Activated naive CD8-positive, alpha-beta T cell treated with anti-CD3 and anti-CD28 coated beads, Interleukin-2, amount 50 U/mL, for 24 hours (primary cell): ENCODE measurements at places on chromosomes 2 and 18.

DNA sequence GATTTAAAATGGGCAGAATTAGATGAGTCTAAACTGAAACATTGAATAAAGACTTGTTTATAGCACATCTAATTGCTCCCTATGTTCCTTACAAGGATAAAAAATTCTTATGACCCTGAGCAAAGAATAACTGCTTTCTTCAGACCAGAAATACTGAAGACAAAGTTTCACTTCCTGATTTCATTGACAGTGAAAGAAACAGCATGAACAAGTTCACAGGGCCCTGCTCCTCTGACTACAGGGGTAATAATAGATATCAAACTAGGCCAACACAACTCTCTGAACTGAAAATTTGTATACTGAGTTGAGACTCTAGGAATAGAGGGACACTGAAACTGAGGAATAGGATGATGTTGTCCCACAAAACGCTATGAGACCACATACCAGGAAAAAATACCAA lies 1383.3 kb upstream of the CDH2 start:
- no peaks in the 10 kb centered on the region for H3K27me3 ChIP-seq
- no peak for DNase-seq
- H3K27ac ChIP-seq: no peak overlapping the region
- H3K4me1 ChIP-seq: no peaks in the 10 kb centered on the region
- H3K4me3 ChIP-seq: no peak overlapping the region

DNA sequence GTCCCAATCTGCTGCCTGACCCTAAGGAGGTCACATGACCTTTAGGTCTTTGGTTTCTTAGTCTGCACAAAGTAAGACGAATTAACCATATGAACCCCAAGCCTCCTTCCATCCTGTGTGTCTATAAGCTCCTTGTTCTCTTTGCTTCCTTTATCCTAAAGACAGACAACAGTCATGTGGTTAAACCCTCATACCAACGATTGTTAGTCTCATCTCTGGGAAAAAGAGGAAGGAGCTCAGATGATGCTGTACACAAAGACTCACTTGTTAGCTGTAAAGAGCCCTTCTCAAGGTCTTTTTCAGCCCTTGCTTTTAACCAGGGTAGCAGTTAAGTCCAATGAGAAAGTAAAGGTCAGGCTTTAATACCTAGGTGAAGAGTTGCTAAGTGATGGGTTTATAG lies 443.7 kb downstream of the TNS1 start:
- no peak for DNase-seq
- peaks cover 9% of the 10 kb centered on the region for H3K4me1 ChIP-seq
- H3K27ac ChIP-seq: no peak overlapping the region
- peaks cover 6% of the 10 kb centered on the region for H3K36me3 ChIP-seq

GRCh38 chr2:207123335-207123744 lies 42.4 kb downstream of the KLF7 start:
- DNase-seq: peak; percentile 64
- H3K27me3 ChIP-seq: no peaks in the 10 kb centered on the region
- peaks cover 23% of the 10 kb centered on the region for H3K36me3 ChIP-seq
- peak overlapping the region; percentile 48 for H3K4me3 ChIP-seq
- peak overlapping the region; percentile 80 for H3K27ac ChIP-seq

GRCh38 chr18:10559553-10560451 lies 34.0 kb downstream of the NAPG start:
- peak; percentile 20 for DNase-seq
- peak overlapping the region; percentile 49 for H3K27ac ChIP-seq
- H3K36me3 ChIP-seq: peaks cover 15% of the 10 kb centered on the region
- H3K4me3 ChIP-seq: peak overlapping the region; percentile 1

- H3K4me3 ChIP-seq: no peak overlapping the region
- H3K27me3 ChIP-seq: no peaks in the 10 kb centered on the region
- no peak overlapping the region for H3K27ac ChIP-seq
- DNase-seq: no peak
Measured at GRCh38 chr2:20212871-20213503, 11.9 kb downstream of the SDC1 start.

DNA sequence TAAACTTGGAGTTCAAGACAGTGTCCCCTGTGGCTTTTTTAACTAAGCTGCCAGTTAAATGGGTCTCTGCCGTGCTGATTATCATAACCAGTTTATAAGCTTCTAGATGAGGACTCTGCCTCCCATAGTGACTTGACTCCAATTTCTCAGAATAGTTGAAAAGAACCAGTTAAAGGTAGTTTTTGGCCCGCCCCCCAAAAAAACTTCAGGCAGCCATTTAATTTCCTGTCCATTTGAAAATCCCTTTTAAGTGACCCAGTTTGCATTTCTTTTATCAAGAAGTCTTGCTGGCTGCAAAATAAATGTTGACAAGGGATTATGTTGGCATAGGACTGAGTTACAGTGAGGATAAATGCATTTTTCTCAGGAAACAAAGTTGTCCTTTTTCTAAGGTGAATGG lies 2.3 kb downstream of the SLC20A1 start:
- H3K27me3 ChIP-seq: no peaks in the 10 kb centered on the region
- no peak overlapping the region for H3K27ac ChIP-seq
- peaks cover 62% of the 10 kb centered on the region for H3K4me1 ChIP-seq
- no peak for DNase-seq

DNA sequence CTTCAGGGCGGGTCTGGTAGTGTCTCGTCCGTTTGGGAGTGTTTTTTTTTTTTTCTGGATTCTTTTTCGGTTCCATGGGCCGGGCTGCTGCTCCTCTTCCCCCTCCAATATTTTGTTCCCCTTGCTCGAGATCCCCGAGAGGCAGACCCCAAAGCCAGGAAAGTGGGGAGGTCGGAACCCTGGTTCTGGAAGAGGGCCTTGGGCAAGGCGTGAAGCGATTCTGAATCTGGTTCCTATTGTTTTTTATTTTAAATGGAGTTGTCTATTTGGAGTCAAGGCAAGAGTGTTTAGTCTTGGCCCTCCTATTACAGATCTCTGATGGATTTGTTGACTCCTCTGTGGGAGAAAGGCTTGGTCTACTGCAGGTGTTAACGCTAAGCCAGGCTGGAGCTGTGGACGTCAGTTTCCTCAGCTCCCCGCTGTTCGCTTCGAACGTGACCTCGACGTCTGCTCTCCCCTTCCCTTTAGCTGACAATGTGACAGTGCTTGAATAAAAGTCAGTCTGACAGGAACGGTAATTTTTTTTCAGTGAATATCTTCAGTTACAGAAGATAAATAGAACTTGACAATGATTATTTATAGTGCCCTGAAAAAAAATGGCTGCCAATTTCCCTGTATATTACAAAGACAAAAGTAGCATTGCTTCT lies 683 bp upstream of the DNAJC27 start:
- H3K27ac ChIP-seq: peak overlapping the region; percentile 99
- peaks cover 27% of the 10 kb centered on the region for H3K4me1 ChIP-seq
- peak; percentile 41 for DNase-seq
- H3K36me3 ChIP-seq: peaks cover 1% of the 10 kb centered on the region

- no peak overlapping the region for H3K27ac ChIP-seq
- H3K4me1 ChIP-seq: peaks cover 8% of the 10 kb centered on the region
- H3K4me3 ChIP-seq: peak overlapping the region; percentile 46
- H3K36me3 ChIP-seq: no peaks in the 10 kb centered on the region
- DNase-seq: no peak
- H3K27me3 ChIP-seq: peaks cover 33% of the 10 kb centered on the region
Measured at GRCh38 chr2:58429014-58429875, 188.1 kb upstream of the FANCL start.

GRCh38 chr2:232026910-232027309 lies 65.4 kb downstream of the DIS3L2 start:
- DNase-seq: no peak
- H3K36me3 ChIP-seq: peaks cover 53% of the 10 kb centered on the region
- no peaks in the 10 kb centered on the region for H3K27me3 ChIP-seq

DNA sequence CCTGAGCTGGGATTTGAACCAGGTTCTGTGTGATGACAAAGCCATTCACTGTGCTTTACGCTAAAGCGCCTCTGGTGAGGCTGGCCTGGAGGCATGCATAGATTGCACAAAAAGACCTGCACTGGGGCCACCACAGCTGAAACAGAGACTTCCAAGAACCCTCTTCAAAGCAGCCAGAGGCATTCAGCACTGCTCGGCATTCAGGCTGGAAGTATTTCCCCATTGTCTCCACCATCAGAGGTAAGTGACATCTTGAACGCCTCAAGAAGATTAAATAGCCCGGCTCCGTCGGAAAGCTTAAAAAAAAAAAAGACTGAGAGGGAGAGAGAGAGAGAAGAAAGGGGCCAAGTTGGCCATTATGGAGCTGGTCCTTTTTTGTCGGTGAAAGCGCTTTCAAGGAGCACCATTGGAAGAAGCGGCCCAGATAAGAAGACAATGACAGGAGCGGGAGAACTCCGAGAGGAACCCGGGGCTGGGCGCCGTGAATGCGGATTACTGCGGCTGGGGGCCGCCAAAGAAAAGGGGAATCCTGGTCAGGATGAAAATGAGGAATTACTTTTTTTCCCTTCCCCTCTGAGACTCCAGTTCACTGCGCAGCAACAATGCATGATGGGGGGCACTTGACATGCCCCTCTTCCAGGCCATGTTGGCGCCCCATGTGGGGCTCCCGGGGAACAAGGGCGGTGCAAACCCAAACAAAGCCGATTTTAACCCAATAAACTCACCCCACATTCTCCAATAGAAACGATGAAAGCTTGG lies 228.3 kb downstream of the MYCN start:
- DNase-seq: no peak
- H3K27ac ChIP-seq: no peak overlapping the region
- H3K36me3 ChIP-seq: no peaks in the 10 kb centered on the region
- H3K4me1 ChIP-seq: no peaks in the 10 kb centered on the region

- no peak for DNase-seq
- H3K27ac ChIP-seq: no peak overlapping the region
- peaks cover 37% of the 10 kb centered on the region for H3K27me3 ChIP-seq
- no peaks in the 10 kb centered on the region for H3K36me3 ChIP-seq
Measured at GRCh38 chr18:48531082-48531403, 7.8 kb upstream of the CTIF start.

GRCh38 chr18:26044807-26045206 lies 45.6 kb downstream of the SS18 start:
- peaks cover 33% of the 10 kb centered on the region for H3K36me3 ChIP-seq
- no peaks in the 10 kb centered on the region for H3K27me3 ChIP-seq
- no peak overlapping the region for H3K4me3 ChIP-seq
- peaks cover 11% of the 10 kb centered on the region for H3K4me1 ChIP-seq
- no peak overlapping the region for H3K27ac ChIP-seq

GRCh38 chr2:222813177-222813843 lies 47.5 kb upstream of the ACSL3 start:
- peak overlapping the region; percentile 78 for H3K27ac ChIP-seq
- H3K36me3 ChIP-seq: no peaks in the 10 kb centered on the region
- no peak overlapping the region for H3K4me3 ChIP-seq
- H3K4me1 ChIP-seq: peaks cover 23% of the 10 kb centered on the region

DNA sequence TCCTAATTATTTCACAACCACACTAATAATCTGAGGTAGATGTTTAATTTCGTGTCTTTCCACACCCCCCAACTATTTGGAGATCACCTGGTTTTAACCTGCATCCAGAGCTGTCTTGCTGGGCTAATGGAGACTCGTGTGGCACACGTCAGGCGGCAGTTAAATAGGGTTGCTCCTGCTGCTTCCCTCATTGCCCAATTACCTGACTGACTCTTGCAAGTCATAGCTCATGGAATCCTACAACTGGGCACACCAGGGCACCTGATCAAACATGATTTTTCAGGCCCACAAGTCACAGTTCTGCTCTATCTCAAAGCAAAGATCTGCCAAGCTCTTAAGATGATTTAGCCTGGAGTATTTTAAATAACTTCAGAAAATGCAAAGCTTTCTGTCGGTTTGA lies 1430.4 kb upstream of the ACVR2A start:
- no peak overlapping the region for H3K27ac ChIP-seq
- no peak overlapping the region for H3K4me3 ChIP-seq
- no peaks in the 10 kb centered on the region for H3K27me3 ChIP-seq
- no peak for DNase-seq

DNA sequence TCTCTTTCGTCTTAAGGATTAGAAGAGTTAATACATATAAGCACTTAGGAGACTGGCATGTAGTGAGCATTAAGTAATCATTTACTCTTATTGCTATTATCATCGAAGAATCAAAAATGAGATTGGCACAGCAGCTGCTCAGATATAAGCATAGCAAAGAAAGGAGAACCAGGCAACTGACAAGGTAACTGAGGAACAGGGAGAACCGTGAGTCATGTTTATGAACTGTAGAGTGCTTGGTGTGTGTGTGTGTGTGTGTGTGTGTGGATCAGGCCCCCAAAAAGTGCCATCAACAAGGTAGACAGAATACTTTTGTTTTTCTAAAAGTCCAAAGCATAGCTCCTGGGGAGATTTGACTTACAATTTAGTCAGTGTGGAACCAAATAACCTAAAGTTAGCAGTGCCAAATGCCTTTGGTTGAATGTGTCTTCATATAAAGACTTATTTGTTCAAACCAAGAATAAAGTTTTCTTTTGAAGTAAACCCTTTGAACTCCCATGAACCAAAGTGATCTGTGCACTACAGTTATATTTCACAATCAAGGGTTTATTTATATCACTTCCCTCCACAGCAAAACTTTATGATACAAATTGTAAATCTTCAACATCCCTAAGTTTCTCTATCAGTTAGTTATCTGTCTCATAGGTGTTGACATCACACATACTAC lies 660.6 kb downstream of the NYAP2 start:
- H3K4me3 ChIP-seq: no peak overlapping the region
- no peaks in the 10 kb centered on the region for H3K36me3 ChIP-seq
- no peak for DNase-seq
- no peaks in the 10 kb centered on the region for H3K4me1 ChIP-seq

DNA sequence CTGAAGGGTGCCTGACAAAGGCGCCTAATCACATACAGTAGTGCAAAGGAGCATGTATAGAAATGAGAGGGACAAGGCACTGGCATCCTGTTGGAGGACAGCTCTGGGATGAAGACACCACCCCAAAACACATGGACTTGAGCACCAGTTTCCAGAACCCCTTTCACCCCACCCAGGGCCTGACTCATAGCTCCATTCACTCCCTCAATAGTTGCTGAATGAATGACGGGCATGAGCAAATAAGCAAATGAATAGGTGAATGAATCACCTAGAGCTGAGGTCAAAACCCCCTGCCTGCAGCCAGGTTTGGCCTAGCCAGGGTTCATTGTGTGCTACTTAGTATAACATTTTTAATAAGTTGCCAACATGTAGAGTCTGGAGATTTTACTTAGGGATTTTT lies 66.3 kb downstream of the NRP2 start:
- H3K36me3 ChIP-seq: no peaks in the 10 kb centered on the region
- H3K4me1 ChIP-seq: no peaks in the 10 kb centered on the region
- no peak overlapping the region for H3K27ac ChIP-seq
- peaks cover 10% of the 10 kb centered on the region for H3K27me3 ChIP-seq
- H3K4me3 ChIP-seq: no peak overlapping the region

- no peak overlapping the region for H3K27ac ChIP-seq
- H3K27me3 ChIP-seq: peaks cover 3% of the 10 kb centered on the region
- no peaks in the 10 kb centered on the region for H3K36me3 ChIP-seq
- H3K4me1 ChIP-seq: no peaks in the 10 kb centered on the region
- no peak overlapping the region for H3K4me3 ChIP-seq
- DNase-seq: no peak
Measured at GRCh38 chr18:41922176-41922575, 32.9 kb upstream of the PIK3C3 start.

DNA sequence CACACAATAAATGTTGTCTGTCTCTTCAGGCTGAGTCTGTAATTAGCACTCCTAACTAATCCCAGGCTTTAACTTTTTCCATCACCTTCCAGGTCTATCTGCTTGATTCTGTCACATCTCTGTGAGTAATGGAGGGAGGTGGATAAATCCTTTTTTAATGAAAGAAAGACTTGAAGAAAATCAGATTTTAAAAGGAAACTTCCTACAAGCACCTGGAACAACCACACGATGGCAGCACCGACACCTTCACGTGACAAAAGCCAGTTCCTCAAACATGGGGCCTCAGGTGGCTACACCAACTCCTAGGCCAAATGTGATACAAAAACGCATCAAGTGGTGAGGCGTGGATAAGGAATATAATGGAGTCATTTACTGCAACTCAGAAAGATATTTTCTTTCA lies 41.8 kb downstream of the TGFBRAP1 start:
- peak; percentile 25 for DNase-seq
- H3K27me3 ChIP-seq: no peaks in the 10 kb centered on the region
- no peaks in the 10 kb centered on the region for H3K4me1 ChIP-seq
- no peak overlapping the region for H3K4me3 ChIP-seq
- H3K36me3 ChIP-seq: peaks cover 51% of the 10 kb centered on the region
